ENCODE measurements at places on chromosomes 1 and 21.

DNA sequence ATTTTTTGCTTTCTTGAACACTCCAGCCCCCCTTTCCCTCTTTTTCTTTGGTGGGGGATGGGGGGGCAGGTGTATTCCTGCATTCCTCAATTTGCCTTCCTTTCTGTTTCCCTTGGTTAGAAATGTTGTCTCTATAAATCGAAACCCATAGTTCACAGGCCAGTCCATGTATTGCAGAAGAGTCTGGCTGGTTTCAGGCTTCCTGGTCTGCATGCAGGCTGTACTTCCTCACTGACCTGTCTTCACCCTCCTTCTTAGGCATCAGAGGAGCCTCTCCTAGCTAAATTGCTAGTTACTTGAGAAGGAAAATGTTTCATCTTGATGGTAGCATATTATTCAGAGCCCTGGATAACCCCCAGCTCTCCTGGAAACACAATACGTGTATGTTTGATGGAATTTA lies 140.0 kb downstream of the SPATA46 start:
- peak; percentile 38 for DNase-seq

- no peak for DNase-seq
These were observed 300.7 kb downstream of the SIPA1L2 start for GRCh38 chr1:232329103-232329813.

DNA sequence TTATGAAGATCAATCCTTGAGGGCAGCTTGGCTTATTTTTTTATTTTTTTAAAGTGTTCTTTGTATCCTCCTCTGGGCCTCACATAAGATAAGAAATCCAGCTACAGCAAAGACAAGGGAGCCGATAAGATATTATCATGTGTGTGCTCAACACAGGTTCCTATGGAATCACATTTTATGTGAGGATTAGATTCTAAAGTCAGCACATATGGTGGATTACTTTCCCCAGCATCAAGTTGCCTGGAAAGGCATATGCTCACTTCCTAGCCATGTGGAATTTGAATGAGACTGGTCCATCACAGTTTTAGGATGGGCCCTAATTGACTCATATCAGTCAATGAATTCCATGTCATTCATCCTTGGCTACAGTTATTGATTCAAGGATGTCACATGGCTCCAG lies 456.9 kb upstream of the LRRC7 start:
- no peak for DNase-seq

- no peak for DNase-seq
These were observed 711.1 kb upstream of the CHRM3 start for GRCh38 chr1:238675221-238675620.

GRCh38 chr1:204991342-204991844 lies 51.6 kb upstream of the CNTN2 start:
- no peak for DNase-seq

GRCh38 chr1:33143698-33144097 lies 38.1 kb downstream of the TRIM62 start:
- DNase-seq = no peak

GRCh38 chr1:29647581-29647980 lies 411.3 kb downstream of the PTPRU start:
- DNase-seq = no peak

- DNase-seq = no peak
These were observed 7.9 kb upstream of the FUBP1 start for GRCh38 chr1:77986810-77987209.

- no peak for DNase-seq
These were observed 11.5 kb downstream of the MACO1 start for GRCh38 chr1:25442178-25442577.

DNA sequence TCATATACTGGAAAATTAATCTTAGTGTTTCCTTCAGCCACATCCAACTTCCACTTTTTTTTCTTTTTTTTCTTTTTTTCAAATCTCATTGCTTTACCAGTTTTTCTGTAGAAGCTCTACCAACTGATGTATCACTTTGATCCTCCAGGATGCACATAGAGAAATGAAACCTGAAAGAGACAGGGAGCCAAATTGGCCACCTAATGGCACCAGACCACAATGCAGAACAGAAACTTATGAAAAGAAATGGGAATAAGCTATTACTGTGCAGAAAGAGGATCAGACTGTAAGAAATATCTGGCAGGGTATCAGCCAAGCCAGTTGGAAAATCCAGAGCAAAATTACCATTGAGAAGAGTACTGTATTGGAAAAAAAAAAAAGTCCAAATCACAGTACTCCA lies 1514.2 kb downstream of the MRPL39 start:
- DNase-seq = no peak

DNA sequence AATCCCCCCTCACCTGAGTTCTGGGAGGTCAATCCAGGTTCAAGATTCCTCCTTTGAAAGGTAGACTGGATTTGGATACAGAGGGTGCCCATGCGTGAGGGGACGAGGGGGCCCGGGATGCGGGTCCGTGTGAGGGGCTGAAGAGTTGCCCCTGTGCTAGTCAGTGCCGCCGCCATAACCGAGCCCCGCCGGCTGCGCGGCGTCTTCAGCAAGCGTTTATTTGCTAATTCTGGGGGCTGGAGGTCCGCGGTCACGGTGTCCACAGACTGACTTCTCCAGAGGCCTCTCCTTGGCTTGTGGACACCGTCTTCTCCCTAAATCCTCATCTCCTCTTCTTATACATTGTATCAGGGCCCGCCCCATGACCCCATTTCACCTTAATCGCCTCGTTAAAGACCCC lies 20.9 kb upstream of the SAMD11 start:
- no peak for DNase-seq

GRCh38 chr1:154405747-154406571 lies 816 bp downstream of the IL6R start:
- peak; percentile 45 for DNase-seq

DNA sequence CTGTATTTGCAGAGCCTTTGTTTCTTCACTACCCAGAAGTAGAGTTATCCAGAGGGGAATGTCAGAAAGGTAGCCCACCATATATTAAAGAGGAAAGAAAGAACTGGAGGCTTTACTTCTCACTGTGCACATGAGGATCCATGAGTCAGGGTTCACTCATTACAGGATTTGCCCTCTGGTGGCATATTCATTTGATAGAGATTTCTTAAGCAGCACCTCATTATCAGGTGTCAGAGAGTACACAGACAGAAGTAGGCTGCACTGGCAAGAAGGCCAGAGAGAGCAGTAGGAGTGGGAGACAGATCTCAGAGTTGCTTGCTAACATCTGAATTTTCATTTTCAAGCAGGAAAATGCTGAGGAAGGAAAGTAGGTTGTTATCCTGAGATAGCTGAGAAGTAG lies 123.8 kb downstream of the PIK3R3 start:
- DNase-seq = no peak

DNA sequence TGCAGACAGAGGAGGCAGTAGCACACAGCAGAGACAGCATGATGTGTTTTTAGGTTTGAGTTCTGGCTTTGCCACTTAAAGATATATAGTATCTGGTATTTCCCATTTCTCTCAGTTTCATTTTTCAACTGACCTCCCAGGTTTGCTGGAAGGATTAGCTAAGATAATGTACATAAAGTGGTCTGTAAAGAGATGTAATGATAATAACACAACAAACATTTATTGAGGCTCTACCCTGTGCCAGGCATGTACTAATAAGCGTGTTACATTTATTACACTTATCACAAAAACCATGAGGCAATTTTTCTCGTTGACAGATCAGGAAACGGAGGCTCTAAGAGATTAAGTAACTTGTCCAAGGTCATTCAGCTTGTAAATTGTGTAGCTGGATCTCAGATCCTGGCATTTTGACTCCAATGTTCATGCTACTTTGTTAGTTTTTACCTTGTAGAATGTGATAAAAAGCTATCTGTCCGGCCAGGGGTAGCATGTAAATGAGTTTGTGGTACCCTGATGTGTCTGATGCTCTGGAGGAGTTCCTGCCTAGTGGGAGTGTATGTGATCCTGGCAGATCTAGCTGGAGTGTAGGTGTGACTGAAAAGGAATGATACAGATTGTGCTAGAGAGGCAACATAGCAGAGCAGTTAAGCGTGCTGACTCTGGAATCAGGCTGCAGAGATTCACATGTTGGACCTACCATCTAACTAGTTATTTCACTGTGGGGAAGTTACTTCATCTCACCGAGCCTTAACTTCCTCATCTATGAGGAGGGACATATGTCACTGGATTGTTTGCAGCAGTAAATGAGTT lies 146.6 kb downstream of the VPS13D start:
- DNase-seq = peak; percentile 56
